ENCODE measurements at places on chromosomes 4 and X.

GRCh38 chr4:121574618-121575017 is 122.2 kb downstream of the ANXA5 start:
- no peak for DNase-seq

DNA sequence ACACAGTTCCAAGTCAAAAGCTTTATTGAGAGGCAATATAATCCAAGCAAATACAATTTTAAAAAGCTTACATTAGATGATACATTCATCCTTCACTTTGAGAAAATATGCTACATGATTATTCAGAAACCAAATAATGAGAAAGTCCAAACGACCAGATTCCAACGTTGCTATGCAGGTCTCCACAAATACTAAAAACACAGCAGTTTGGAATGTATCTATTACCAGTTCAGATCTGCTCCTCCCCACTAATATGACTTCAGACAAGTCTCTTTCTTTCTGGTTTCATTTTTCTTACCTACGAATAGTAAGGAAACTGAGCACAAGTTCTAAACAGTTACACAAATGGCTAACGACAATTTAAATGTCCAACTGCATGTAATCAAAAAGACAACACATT is 9.5 kb downstream of the NAF1 start:
- peak; percentile 83 for DNase-seq

DNA sequence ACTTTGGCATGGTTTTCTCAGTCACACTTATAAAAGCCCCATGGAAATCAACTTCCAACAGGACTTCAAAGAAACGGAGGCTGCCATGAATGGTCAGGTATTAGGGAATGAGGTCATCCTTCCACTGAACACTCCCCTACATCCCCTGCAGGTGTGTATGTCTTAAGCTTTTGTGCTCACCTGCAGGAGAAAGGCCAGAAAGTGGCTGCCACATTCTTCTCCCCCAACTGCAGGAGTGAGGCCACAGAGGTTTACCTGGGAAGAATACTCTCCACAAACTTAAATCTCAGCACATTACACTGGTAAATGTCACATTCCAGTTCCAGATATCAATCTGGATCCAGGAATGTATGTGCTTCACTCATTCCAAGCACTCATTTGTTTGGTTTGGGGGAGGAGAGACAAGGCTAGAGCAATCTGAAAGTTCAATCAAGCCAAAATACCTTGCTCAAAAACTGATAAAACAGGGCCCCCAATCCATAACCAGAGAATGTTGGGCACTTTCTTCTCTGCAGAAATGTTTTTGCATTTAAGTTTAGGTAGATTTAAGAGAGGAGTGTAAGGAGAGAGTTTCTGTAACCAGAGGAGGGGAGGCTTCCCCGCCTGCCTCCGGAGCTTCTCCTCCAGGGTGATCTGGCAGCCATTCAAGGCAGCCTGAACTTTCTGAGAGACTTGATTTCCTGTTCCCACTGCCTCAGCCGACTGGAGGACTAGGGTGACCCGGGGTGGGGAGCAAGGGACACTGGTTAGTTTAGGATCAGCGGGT is 15.4 kb downstream of the FAM9C start:
- peak; percentile 81 for DNase-seq

DNA sequence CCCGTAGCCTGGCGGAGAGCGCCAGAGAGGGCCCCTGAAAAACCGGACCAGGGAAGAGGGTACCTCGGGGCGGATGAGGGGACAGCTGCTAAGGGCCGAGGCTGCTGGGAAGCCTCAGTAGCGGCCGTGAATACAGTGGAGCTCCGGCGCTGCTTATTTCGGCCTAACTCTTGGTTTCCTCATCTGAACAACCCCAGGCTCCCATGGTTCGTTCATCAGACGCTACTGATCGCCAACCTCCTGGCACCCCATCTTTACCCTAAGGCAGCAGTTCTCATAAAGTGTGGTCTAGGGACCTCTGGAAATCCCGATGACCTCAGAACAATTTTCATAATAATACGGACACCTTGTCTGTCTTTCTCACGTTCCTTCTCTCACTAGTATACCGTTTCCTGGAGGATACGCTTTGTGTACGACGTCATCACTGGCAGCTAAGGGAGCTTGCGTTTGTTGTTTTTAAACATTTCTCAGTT is 645 bp upstream of the RAB28 start:
- DNase-seq, result peak; percentile 38

DNA sequence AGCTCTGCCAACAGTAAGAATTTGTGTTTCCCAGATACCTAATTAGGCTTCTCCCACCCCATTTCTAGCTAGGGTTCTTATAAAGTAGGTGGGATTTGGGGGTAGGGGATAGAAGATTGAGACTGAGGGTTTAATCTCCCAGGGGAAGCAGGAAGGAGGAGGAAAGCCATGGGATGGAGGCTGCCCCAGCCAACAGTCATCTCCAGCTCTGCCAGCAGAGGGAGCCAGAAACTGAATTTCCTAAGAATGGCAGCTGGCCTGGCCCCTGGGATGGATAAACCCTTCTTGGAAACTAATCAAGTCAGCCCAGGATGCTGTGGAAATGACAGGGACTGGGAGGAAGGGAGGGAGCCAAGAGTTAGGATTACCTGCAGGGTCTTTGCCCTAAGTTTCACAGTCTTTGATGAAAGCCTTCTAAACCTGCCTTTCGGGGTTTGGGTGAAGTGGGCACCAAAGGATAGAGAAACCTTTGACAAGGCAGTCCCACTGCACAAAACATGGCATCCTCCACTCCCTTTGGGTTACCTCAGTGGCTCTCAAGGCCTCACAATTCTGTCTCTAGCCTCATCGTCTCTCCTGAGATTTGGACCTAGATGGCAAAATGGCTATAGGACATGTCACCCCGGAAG is 6.7 kb upstream of the ERCC6L start:
- DNase-seq, result peak; percentile 57

DNA sequence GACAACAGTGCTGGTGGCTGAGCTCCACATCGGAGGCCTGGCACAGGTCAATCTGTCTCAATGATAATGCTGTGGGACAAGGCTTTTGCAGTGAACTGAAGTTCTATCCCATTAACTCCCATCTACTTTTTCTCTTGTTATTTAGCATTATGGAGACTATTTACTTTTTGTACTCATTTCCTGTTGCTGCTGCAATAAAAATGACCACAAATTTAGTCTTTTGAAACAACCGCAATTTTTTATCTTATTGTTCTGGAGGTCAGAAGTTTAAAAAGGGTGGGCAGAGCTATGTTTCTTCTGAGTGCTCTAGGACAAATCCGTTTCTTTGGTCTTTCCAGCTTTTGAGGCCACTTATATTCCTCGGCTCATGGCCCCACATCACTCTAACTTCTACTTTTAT is 111.0 kb upstream of the PITX2 start:
- DNase-seq, result no peak

DNA sequence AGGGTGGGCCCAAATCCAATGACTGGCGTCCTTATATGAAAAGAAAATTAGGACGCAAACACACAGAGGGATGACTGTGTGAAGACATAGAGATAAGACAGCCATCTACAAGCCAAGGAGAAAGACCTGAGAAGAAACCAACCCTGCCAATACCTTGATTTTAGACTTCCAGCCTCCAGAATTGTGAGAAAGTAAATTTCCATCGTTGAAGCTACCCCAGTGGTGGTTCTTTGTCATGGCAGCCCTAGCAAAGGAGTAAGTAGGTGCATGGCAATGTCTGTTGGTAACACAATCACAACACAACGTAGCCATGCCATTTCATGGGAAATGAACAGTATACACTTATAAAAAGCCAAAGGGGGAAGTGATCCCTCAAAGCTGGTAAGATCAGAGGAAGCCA is 25.3 kb downstream of the SMIM20 start:
- no peak for DNase-seq

DNA sequence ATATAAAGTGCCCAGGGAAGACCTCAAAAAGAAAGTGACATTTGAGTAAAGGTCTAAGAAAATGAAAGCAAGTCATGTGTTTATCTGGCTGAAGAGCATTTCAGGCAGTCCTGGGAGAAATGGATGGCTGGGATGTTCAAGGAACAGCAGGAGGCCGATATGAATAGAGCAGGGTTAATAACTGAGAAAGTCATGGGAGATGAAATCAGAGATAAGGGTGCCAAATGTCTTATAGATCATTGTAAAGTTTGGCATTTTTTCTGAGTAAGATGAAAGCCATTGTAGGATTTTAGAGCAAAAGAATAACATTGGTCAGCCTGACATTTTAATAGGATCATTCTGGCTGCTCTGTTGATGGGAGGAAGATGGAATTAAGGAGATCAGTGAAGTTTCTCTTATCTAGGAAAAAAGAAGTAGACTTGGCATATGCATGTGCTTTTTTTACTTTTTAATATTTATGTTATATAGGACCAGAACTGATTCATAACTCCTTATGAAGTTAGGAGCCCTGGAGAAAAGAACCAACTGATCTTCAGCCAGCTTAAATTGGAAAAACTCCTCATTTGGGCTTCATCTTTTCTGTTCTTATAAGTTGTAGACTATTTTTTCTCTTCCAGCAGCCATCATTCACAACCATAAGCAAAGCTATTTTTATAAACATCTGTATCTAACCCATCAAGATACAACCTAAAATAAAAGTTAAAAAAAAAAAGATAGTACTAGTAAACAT is 18.6 kb downstream of the AIMP1 start:
- DNase-seq, result peak; percentile 63

DNA sequence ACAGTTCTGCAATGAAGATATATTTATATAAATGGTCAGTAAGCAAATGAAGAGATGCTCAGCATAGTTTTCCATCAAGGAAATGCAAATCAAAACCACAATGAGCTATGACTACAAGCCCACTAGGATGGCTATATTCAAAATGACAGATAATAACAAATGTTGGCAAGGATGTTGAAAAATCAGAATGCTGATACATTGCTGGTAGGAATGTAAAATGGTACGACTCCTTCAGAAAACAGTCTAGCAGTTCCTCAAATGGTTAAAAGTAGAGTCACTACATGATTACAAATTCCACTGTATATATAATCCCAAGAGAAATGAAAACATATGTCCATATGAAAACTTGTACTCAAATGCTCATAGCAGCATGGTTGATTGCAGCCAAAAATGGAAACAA is 425.0 kb upstream of the ATOH1 start:
- DNase-seq, result peak; percentile 65

- DNase-seq, result no peak
Observed at GRCh38 chr4:85724791-85725563, 250.0 kb downstream of the ARHGAP24 start.

GRCh38 chrX:13692771-13693231 is 3.9 kb downstream of the RAB9A start:
- no peak for DNase-seq

- peak; percentile 48 for DNase-seq
Observed at GRCh38 chr4:62193761-62194160, 993.6 kb downstream of the ADGRL3 start.

DNA sequence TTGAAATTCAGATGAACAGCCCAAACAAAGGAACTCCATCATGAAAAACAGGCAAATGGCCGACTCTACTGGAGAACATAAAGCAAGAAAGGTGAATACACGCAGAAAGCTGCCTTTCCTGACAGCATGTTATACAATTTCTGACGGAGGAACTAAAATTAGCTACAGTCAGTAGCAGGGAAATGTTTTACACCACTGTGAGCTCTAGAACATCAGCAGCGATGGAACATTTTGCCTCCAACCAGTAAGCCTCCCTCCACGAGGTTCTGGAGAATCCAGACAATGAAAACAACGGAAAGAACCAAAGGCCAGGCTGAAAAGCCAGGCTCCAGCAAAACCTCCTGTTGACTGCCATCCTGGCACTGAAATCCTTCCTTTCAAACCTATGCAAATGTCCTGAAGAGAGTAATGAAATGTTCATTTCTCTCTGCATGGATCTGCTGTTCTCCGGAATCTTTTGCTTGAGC is 78.9 kb downstream of the IRF2 start:
- DNase-seq, result no peak

DNA sequence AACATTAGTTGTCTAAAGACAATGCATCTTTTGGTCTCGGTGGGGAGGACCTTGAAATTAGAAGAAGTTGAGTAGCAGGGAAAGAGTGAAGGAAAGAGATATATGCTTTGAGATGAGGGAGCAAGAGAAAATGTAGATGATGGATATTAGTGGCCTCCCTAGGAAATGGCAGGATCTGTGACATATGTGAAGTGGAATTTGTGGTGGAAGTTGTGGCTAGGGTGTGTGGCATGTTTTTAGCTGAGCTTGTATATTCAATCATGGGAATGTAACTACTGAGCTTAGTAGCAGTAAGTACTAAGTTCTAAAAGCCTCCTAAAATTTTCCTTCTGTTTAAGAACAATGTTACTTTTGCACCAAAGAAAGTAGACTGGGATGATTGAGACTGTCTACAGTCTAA is 382.8 kb upstream of the CTSO start:
- peak; percentile 71 for DNase-seq

GRCh38 chr4:11831739-11832138 is 403.0 kb upstream of the HS3ST1 start:
- no peak for DNase-seq

DNA sequence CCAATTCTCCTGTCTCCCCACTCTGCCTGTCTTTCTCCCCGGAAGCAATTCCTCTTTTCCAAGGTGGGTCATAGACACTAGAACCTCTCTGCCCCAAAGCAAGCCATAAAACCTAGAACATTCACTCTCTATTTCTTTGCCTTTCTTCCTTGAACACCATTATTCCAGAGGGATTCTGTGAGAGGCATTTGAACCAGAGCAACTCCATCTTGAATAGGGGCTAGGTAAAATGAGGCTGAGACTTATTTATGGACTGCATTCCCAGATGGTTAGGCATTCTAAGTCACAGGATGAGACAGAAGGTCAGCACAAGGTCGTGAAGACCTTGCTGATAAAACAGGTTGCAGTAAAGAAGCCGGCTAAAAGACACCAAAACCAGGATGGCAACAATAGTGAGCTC is 13.7 kb upstream of the GPAT3 start:
- DNase-seq, result no peak

DNA sequence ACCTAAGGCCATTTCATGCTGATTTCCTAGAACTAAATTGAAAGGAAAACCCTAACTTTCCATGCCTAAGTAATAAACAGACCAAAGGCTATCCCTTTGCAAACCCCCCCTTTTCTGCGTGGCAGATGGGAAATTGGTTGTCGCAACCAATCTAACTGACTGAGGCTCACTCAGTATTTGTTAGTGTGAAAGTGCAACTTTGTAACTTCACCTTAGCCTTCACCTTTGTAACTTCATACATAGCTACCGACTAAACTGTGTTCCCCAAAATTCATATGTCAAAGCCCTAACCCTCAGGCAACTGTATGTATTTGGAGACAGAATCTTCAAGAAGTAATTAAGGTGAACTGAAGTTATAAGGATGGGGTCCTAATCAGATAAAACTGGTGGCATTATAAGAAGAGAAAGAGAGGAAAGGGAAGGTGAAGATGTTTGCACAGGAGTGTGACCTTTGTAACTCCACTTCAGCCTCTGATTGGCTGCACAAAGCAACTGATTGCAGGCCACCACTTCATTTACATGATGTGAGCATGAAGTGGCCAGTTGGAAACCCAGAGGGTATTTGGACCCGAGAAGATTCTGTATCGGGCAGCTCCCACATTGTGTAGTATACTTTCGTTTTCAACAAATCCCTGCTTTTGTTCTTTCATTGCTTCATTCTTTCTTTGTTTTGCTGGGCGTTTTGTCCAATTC is 4.9 kb upstream of the TMEM33 start:
- no peak for DNase-seq

DNA sequence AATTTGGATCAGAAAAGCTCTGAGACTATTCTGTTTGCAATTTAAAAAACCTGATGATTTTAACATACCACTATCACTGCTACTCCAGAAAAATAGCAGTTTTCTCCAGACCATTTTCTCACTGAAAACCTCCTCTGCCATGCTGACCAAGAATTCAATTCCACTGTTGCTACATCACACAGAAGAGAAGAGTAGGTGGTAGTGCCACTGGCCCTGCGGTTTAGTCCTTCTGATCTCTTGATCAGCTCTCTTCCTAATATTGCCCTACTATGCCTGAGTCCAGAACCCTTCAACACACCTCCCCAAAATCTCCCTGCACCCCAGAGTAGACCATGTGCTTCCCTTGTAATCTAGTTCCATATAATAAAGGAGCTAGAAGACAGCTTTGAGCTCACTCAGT is 55.8 kb upstream of the HS3ST1 start:
- no peak for DNase-seq

Data from fibroblast of skin of right biceps (primary cell).